ENCODE measurements at places on chromosomes 13 and 19.

GRCh38 chr13:33366469-33367062, 81.0 kb upstream of the STARD13 start:
- no peak for DNase-seq

GRCh38 chr13:77536358-77536757, 852 bp downstream of the SCEL start:
- DNase-seq, result no peak

- DNase-seq, result no peak
Observed at GRCh38 chr13:26498656-26499601, 58.6 kb upstream of the WASF3 start.

- no peak for DNase-seq
Observed at GRCh38 chr13:22929381-22930126, 251.2 kb upstream of the SGCG start.

DNA sequence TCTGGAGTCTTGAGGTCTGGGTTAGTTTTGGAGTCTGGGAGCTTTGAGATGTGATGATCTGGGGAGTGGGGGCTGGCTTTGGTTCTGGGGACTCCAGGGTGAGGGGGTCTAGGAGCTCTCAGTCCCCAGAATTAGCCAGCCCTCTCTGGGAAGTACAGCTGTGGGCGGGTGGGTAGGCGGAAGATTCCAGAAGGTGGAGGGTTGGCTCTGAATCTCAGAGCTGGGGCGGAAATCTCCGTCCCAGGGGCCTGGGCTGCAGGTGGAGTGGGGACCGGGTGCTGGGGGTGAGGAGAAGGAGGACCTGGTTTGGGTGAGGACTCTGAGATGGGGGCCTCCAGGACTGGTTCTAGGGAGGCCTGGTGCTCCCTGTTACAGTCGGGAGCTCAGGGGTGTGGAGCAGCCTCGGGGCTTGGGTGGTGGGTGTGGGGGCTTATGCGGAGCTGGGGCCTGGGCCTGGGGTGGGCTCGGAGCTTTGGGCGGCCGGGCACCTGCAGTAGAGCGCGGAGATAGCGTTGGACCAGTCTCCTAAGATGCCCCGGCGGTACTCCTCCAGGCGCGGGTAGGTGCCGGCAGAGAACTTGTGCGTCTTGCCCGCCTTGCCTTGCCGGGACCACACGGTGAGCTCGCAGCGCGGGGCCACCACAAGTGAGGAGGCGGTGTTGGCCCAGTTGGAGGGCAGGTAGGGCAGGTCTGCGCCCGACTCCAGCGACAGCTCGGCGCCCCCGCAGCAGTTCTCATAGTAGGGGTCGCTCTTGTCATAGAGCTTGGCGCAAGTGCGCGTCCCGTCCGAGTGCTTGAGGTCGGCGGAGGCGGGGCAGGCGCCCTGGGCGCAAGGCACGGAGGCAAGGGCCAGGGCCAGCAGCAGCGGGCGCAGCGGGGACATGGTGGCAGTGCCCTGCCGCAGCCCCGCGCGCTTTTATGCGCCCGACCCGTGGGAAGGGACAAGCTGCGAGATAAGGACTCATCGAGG, at the start of gene SYCN:
SYCN (minus strand) TSS at position 892 of the 970 bp plus-strand sequence; CDS start at position 883, 9 bp downstream.
- DNase-seq, result no peak

GRCh38 chr13:85367887-85368286, 431.3 kb downstream of the SLITRK6 start:
- peak; percentile 50 for DNase-seq

DNA sequence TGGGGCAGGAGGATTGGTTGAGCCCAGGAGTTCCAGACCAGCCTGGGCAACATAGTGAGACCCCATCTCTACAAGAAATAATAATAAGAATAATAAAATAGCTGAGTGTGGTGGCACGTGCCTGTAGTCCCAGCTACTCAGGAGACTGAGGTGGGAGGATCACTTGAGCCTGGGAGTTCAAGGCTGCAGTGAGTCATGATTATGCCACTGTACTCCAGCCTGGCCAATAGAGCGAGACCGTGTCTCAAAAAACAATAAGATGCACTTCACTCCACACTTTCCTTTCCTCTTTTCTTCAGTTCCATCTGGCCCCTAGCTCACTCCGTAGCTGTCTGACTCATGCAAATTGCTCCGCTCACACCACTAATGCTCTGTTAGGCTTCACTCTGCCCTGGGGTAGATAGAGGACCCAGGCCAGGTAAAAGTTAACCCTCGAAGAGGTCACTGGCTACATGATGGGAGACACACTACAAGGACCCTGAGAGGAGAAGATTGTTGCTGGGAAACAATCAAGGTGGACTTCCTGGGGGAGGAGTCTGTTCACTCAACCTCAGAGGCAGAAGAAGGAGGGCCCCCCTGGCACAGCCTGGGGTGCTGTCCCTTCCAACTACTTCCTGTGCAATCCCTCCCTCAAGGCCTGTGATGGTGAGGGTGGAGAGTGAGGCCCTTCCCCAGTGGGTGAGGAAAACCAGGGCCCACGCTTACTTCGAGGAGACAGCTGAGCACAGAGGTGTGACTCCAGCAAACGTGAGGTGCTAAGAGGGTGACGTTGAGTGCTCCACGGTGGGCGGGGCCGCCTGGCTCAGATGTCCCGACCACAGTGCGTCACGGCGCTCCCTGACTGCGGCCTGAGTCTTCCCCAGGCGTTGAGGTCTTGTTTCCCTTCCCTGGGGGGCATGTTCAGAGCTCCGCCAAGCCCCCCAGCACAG, 8.8 kb upstream of the TNFSF9 start:
- no peak for DNase-seq

DNA sequence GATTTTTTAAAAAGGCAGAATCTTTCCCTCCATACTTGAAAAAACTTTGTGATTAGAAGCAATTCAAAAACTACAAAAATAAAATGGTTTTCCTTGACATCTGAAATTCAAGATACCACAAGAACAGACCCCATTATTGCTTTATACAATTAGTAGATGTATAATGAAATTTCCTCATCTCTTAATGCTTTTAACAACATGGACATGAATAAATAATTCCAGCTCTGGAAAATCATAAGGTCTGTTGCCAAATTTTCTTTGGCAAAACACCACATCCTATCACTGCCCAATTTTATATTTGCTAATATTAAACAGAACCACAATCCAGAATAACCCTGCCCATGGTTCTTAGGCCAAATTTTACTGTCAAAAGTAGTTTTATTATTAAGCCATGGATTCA, 1543.6 kb upstream of the MIR17HG start:
- no peak for DNase-seq

- peak; percentile 6 for DNase-seq
Observed at GRCh38 chr13:37960427-37960826, 90.9 kb upstream of the TRPC4 start.

GRCh38 chr13:56335775-56336174, 804.9 kb upstream of the PRR20A start:
- no peak for DNase-seq

DNA sequence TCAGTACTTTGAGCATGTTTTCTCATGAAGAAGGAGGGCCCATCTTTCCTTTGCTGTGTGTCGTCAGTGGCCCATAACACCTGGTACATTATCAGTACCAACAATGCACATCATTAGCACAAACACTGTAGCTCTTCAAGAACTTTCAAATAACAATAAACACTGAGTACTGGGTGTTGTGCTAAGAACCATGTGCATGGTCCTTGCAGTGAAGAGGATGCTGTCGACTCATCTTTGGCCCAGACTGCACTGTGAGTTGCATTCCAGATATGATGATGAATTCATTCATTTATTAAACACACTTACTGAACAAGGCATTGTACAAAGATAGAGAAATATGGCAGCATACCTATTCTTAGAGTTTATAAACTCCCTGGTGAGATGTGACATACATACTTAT, 55.8 kb downstream of the FLT3 start:
- no peak for DNase-seq

- no peak for DNase-seq
Observed at GRCh38 chr19:1169411-1169791, 4.7 kb downstream of the SBNO2 start.
